H1 (cell line): ENCODE measurements at places on chromosomes 11 and 22. TPM values are rescaled to one million over a fixed set of nuclear protein-coding genes. Genes with fewer than 3 reads are reported as not detected.

POU2AF3 gene
- polyA plus RNA-seq: 4.7 and 5.7 TPM in 2 replicates

GRCh38 chr11:79097246-79097875, 343.5 kb downstream of the TENM4 start:
- no peak for DNase-seq

DNA sequence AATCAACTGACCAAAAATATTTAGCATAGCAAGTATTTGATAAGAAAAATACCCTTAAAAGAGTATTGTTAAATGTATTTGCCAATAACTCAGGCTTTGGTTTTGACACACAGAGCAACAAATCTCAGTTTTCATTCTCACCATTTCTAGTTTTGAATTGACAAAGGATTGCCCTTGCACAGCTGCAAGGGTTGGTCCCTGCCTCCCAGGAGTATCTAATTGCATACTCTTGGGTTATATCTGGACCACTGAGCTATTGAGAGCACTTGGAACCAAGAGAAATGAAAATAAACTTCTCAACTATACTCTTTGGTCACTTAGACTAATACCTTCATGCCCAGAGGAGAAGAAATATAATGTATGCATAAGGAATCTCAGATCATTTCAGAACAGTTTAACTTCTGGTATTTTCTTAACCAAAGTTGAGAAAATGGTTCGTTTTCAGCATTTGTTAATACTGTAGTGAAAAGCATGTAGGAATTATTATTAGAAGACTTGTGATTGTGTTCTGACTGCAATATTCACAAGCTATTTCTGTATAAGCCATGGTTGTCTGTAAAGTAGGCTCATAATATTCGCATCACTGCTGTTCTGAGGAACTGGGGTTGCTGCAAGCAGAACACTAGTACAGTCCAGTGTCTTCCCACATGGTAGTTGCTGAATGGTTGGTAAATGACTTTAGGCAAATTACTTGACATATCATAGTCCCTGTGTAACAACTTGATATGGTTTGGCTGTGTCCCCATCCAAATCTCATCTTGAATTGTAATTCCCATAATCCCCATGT, 7.9 kb downstream of the C2CD3 start:
- no peak for DNase-seq

DNA sequence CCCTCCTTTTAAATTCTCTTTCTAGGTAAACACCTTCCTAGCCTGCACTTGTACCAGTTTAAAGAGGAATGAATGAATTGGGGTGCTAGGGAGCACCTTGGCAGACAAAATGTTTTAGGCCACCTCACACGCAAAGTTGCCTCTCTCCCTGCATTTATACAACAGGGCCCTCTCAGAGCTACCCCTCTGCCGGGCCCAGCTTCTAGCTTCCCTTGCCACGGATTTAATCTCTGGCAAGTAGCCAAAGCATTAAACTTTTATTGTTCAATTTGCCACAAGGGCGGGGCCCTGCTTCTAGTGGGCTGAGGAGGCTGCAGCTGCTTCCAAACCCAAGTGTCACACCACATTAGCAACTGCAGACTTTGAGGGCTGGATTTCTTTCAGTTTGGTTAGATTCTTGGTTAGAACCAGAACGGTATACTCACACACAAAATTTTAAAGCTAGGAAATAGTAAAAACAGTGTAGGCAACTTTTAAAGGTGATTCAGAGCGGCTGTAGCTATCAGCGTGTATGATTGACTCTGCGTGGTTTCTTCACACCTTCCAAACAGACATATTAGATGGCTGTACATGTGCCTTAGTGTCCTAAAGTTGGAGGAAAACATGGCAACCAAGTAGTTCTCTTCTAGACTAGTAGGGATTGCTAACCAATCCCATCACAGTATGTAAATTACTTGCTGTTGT, 6.5 kb downstream of the KREMEN1 start:
- no peak for DNase-seq
